ENCODE measurements at places on chromosomes 11 and 22.

DNA sequence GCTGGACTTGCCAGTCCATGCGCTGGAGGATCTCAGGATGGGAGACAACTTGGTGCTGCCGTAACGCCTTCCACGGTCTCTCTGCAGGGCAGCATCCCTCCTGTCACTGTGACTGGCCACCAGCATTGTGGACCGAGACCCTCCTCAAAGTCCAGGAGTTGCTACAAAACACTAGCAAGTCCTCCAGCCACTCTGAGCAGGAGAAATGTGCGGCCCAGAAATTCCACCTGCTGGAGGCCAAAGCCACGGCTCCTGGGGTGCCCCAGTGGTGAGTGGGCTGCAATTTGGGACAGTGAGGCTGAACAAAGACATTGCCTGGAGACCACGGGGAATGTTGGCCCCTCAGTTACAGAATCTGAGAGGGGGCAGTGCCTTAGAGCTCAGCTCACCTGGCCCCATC, 6.9 kb upstream of the DSCAML1 start:
- no peak for DNase-seq

GRCh38 chr11:131749101-131749500, 378.7 kb downstream of the NTM start:
- no peak for DNase-seq

- peak; percentile 28 for DNase-seq
These were observed at the start of gene GPHA2 for GRCh38 chr11:64935359-64936081. TSS of gene GPHA2 (minus strand) at chr11:64935893. CDS start at chr11:64935460, 433 bp downstream.

GRCh38 chr11:113531083-113531482, 55.9 kb upstream of the DRD2 start:
- no peak for DNase-seq

DNA sequence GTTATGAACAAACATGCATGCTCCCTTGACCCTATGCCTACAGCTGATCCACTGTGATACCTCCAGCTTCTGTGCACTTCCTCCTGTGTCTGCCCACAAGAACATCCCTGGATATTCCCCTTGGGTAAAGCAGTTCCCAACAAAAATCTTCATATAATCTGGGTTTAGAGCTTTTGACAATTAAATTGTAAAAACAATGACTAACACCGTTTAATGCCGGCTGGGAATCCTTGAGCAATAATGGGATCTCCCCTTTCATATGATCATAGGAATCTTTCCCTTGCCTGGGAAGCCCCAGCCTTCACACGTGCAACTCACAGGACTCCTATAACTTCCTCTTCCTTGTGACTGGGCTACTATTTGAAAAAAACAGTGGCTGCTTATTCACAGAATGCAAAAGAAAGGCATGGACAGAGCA, 6.3 kb upstream of the ZC3H12C start:
- no peak for DNase-seq

DNA sequence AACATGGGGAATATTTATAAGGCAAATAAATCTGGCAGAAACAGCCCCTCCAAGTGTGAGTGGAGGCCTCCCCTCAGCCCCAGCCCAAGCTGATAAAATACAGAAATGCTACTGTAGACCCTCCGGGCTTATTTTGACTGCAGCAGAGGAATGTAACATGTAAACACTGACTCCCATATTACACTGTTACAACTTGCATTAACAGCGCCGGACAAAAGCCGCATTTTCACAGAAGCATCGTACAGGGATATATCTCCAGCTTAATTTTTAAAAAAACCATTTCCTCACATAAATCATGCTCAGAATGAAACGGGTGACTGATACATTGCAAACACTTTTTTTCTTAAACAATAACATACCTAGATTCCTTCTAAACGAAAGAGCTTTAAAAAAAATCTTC, 36.6 kb upstream of the COMT start:
- no peak for DNase-seq

DNA sequence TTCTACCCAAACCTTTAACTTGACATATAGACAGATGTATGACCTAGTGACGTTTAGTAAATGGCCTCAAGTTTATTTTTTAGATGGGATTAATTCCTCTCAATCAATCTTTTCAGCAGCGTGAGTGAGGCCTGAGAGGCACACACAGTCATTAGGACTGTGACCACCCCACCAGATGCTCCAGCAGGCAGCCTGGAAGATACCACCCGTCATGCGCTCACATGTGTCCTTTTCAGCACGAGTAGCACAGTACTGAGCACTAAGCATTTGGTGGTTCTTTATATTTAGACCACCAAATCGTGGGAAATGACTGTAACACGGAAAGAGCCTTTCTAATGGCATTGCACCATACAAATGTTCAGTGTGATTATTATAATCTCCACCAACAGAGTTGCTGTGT, 354.6 kb upstream of the DDI1 start:
- no peak for DNase-seq

DNA sequence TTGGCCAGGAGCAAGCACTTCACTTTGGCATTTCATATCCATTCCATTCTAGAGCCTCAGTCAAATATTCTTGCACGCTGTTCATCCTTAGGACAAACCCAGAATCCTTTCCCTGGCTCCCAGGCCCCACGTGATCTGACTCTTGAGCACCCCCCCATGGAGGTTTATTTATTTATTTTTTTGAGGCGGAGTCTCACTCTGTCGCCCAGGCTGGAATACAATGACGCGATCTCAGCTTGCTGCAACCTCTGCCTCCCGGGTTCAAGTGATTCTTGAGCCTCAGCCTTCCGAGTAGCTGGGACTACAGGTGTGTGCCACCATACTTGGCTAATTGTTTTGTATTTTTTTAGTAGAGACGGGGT, 12.7 kb upstream of the TSGA10IP start:
- DNase-seq: no peak

DNA sequence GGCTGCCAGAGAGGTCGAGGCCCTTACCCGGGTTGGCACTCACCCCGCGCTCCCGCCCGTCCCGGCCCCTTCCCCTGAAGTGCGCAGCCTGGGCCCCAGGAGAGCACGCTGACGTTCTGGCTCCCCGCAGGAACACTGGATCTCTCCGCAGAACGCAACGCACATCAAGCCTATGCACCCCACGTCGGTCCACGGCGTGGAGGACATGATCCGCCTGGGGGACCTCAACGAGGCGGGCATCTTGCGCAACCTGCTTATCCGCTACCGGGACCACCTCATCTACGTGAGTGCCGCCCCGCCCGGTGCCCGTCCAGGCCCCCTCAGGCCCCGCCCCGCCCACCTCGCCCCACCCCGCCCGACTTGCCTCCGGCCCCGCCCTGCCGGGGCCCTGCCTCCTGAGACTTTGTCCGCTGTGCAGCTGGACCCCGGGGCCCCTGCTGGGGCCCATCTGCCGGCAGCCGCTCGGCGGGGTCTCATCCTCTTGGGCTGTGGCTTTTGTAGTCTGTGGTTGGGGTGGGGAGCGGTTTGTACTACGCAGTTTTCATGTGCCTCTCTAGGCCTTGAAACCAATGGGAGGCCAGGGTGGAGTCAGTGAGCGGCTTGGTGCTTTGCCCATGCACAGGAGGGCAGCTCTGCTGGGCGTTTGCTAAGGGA, 19.7 kb downstream of the MYO7A start:
- DNase-seq: peak; percentile 93

- no peak for DNase-seq
These were observed 20.3 kb downstream of the DKK3 start for GRCh38 chr11:11988099-11988651.

DNA sequence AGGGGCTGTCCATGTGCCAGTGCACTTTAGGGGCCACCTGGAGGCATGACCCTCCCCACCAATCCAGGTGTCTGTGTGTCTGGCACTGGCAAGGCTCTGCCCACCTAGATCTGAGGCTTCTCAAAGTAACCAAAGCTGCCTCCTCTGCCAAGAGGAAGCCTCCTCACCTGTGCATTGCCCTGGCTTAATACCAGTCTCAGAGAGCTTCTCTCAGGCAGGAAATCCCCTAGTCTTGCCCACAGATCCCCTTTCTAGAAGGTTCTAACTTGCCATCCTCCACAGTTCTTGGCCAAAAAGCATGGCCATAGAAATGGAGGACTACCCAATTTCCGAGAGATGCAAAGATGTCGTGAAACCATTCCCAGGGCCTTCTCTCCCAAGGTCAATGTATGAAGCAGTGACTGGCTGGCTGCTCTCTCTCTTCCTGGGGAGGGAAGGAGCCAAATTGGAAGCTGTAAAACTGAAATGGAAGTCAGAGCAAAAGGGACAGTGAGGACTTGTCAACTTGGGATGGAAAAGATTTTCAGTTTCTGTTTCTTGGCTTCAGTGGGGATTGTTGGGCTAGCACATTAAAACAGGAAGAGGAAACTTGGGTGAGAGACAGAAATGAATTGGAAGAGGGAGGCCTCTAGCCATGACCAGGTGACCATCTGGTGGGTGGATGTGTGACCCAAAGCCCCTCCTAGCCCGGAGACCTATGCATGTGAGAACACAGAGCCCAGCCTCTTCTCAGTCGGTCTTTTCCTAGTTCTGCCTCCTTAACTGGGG, 68.8 kb downstream of the PRDM11 start:
- no peak for DNase-seq

DNA sequence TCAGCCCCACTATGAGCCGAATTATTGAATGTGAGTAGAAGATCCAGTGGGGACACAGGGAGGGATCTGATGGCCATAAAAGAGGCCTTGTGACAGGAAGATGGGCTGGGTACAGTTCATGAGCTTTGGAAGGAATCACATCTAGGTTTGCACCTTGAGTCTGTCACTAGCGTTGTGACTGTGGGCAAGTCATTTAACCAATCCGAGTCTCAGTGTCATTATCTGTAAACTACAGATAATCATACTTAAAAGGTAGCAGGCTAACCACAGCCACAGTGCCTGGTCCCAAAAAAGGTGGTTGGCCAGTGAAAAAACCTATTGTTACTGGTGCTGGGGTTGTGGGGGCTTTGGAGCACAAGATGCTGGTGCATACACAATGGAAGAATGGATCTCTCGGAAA, 3.8 kb downstream of the HEPN1 start:
- DNase-seq: no peak

DNA sequence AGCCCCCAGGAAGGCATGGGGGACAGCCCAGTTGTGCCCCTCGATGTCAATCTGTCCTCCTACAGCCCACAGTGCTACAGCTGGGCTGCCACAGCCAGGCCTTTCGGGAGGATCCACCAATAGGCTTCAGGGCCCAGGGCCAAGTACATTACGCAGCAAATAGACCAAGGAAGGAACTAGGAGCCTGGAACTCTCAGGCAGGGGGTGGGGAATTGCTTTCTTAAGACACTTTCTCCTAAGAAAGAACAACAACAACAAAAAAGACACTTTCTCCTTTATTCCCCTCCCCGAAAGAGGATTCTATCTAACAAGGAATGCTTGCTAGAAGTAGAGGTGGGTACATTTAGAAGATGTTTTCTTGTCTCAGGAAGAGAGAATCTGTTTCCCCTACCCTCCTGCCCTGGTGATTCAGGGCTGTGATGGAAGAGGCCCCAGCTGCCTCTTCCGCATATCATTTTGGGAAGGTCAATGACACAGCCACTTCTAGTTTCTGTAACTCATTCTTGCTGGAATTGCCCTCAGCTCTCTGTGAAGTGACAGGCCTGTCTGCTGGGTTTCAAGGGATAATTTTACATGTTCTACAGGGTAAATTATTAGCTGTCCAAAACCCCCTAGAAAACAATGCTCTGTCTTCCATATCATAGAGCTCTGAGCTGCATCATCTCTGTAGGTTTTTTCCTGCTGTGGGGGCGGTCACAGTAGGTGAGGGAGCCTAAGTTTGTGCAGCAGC, 6.0 kb upstream of the MALAT1 start:
- DNase-seq: no peak

- peak; percentile 19 for DNase-seq
These were observed 20.1 kb downstream of the TSPAN18 start for GRCh38 chr11:44746894-44747293.

DNA sequence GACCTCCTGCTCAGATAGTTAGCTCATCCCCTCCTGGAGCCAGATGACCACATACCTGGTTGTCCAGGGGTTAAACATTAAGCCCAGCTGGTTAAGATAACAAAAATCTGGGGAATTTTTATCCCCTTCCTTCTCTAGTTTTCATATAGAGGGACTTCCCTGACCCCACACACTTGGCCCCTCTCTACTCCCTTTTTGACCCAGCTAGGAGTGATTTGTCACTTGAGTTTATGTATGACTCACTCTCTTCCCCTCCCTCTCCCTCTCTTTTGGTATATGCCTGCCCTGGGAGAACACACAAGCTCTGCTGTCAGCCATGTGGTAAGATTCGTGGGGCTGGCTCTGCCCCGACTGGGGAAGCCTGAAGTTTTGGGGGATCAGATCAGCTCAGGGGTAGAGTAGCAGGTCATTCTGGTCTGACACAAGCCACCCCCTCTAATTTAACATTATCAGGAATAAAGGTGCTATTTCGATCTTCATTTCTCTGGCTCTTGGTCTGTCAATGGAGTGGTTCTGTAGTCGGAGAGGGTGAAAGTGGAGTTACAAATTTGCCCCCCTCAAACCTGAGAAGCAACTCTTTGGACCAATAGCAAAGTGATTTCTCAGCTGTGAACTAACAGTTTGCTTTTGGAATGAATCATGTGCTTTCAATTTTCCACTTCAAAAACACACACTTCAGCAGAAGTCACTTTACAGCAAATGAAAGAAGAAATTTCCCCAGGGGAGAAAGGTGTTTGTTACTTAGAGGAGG, 415.3 kb upstream of the CADM1 start:
- DNase-seq: no peak
